ENCODE measurements at places on chromosomes 7 and 10.
A peak's percentile ranks its signal among the peaks of the same experiment; 100 is the strongest.

- no peak for DNase-seq
These were observed 189.6 kb downstream of the AUTS2 start for GRCh38 chr7:69787736-69788431.

DNA sequence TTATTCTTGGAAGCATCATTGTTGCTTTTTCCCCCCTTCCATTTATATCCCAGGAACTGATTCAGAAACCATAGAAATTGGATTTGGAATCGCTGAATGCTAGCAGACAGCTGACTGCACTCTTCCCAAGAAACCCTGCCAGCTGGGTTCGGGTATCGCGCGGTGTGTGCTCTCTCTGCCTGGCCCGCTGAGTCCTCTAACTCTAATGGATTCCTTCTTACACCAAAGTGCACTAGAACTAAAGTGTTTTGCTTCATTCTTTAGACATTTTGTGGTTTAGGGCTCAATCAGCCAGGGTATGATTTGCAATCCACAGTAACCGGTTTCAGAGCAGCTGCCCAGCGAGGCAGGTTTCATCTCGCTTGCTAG lies 92.2 kb downstream of the EGFR start:
- DNase-seq: no peak

- DNase-seq: no peak
These were observed 141.1 kb downstream of the ELFN1 start for GRCh38 chr7:1810961-1811849.

DNA sequence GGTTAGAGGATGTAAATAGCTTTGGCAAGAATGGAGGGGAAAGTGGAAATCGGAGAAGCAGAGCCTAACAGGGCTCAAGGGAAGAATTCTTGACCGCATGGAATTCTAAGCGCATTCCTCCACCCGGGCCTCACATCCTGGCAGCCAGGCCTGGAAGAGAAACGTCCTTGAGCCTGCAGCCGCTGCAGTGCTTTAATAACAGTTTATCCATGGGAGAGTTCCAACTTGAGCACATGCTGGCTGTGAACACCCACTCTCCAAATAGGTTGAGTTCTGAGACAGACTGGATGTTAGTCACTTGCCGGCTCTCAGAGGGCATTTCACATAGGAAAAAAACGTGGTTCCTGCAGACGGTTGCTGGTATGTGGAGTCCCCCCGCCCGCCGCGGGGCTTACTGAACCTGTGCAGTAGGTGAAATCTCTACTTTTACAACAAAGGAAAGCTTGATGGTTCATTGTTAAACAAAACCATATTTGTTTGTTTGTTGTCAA lies 61.4 kb upstream of the STEAP1B start:
- DNase-seq: peak; percentile 89

- no peak for DNase-seq
These were observed 826 bp downstream of the PODXL start for GRCh38 chr7:131555552-131556052.

DNA sequence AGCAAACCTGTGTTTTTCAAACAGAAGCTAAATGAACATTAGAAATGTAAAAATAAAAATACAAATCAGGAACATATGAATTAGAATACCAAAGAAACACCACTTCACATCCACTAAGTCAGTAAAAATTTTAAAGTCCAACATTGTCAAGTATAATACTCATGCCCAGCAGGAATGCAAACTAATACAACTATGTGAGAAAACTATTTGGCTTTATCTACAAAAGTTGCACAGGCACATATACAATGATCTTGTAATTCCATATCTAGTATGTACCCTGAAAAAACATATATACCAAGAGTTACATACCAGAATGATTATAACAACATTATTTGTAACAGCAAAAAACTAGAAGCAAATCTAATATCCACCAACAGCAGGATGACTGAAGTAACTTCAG lies 91.1 kb downstream of the RNF32 start:
- no peak for DNase-seq

Data from SW 1271 (cell line).